Lower lobe of right lung (tissue), 2 donors: ENCODE measurements at places on chromosomes 2 and 18. TPM values are rescaled to one million over a fixed set of nuclear protein-coding genes. Genes with fewer than 3 reads are reported as not detected.
A peak's percentile ranks its signal among the peaks of the same experiment; 100 is the strongest.

GRCh38 chr2:202406445-202406978 is 30.4 kb downstream of the BMPR2 start:
- no peak overlapping the region for H3K4me3 ChIP-seq
- no peaks in the 10 kb centered on the region for H3K27me3 ChIP-seq
- H3K36me3 ChIP-seq, result no peaks in the 10 kb centered on the region
- no peak overlapping the region for H3K27ac ChIP-seq
- DNase-seq, result no peak

DNA sequence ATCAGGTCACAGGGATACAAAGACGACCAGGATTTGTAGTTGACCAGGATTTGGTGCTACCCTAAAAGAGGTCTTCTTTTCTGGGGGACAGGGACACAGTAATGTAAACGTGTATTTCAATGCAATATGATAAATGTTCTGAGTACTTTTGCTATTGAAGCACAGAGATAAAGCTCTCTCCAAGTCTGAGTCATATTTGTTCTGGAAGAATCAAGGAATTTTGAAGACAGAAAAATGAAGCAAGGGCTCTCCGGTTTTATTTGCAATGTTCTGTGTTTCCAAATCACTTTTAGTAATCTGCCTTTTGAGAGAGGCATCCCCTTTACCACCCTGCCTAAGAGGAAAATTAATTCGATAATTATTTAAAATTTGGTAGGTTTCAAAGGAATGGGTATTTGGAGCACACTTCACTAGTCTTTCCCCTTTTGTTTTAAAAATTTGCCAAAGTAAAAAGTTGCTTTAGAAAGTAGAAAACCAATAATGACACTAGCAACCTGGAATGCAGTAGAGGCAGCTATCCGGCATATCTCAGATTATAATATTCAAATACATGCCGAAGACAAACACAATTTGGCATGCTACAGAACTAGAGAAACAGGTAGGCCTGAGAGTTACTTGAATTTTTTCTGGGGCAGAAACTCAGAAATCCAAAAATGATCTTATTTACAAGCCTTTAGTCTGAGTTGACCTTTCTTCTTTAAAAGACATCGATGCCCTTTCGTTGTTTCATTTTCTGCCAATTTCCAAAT is 82.7 kb downstream of the MREG start:
- H3K27me3 ChIP-seq, result no peaks in the 10 kb centered on the region
- H3K27ac ChIP-seq, result peak overlapping the region; percentile 24
- no peak for DNase-seq
- H3K4me1 ChIP-seq, result peaks cover 10% of the 10 kb centered on the region
- H3K4me3 ChIP-seq, result peak overlapping the region; percentile 24
- H3K36me3 ChIP-seq, result no peaks in the 10 kb centered on the region

DNA sequence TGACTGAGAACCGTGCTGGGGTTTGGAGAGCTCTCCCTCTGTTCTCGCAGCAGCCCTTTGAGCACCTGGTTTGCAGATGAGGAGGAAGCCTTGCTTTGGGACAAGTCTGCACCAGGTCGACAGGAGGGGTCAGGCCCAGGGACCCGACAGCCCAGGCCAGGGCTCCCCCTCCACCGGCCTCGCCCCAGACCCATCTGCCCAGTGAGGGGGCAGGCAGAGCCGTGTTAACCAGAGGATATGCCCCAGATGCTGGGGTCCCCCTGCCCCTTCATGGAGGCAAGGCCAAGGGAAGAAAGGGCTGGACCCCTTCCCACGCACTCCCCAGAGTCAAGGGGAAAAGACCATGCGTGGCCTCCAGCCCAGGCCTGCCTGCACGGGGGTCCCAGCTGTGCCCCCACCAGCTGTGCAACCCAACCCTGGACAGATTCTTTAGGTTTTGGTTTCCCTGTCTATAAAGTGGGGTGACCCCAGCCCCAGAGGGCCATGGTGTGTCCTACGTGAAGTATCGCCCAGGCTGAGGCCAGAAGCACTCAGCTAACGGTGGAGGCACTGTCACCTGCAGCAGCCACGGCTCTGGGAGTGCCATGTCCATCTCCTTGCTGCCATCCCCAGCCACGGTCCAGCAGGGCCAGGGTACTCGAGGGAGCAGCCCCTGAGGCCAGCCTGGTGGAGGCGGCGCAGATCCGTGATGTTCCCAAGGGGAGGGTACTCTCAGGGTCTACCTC is 4.8 kb upstream of the SNED1 start:
- DNase-seq, result peak; percentile 41
- no peaks in the 10 kb centered on the region for H3K27me3 ChIP-seq
- no peak overlapping the region for H3K4me3 ChIP-seq
- peaks cover 58% of the 10 kb centered on the region for H3K4me1 ChIP-seq
- H3K27ac ChIP-seq, result no peak overlapping the region

DNA sequence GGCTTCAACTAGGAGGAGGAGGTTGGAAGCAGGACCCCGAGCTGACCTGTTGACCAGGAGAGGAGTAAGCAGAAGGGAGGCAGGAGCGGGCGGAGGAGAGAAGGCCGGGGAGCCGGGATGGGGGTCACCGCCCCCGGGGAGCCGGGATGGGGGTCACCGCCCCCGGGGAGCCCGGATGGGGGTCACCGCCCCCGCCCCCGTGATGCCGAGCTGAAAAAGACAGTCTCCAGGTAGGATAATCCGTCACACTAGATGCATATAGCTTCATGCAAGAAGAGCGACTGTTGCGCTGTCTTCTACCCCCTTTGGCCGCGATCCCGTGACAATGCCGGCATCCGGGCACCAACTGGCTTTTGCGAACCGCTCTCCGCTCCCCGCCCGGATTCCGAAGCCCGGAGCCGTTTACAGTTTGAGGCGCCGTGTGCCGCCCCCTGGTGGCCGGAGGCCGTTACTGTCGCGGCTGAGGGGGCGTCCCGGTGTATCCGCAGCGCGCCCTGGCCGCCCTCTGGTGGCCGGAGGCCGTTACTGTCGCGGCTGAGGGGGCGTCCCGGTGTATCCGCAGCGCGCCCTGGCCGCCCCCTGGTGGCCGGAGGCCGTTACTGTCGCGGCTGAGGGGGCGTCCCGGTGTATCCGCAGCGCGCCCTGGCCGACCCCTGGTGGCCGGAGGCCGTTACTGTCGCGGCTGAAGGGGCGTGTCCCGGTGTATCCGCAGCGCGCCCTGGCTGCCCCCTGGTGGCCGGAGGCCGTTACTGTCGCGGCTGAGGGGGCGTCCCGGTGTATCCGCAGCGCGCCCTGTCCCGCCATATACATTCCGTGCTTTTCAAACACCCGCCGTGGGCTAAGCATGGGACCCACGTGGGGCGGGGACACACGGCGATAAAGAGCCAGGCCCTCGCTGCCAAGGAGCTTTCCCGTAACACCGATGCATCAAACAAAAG is 89.6 kb downstream of the ACTR3 start:
- DNase-seq, result no peak
- H3K4me1 ChIP-seq, result no peaks in the 10 kb centered on the region
- no peaks in the 10 kb centered on the region for H3K27me3 ChIP-seq
- no peaks in the 10 kb centered on the region for H3K36me3 ChIP-seq
- H3K27ac ChIP-seq, result no peak overlapping the region

DNA sequence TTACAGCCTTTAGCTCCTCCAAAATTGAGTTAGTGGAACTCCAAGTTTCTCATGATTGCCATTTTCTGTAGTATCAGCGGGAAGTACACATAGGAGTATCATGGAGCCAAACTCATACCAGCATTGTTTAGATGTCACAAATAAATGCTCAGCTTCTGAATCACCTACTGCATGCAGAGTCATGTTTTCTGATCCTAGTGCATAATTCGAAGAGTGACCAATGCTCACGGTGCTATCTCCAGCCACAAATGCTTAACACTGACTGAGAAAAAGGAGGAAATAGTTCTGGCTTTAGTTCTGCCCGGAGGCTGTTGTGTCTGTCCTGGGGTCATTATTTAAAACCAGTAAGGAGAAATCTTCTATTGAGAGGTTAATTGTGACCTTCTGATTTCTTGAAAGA is 45.4 kb upstream of the LRATD1 start:
- no peak overlapping the region for H3K4me3 ChIP-seq
- H3K4me1 ChIP-seq, result no peaks in the 10 kb centered on the region
- no peaks in the 10 kb centered on the region for H3K27me3 ChIP-seq
- DNase-seq, result no peak
- no peaks in the 10 kb centered on the region for H3K36me3 ChIP-seq

DNA sequence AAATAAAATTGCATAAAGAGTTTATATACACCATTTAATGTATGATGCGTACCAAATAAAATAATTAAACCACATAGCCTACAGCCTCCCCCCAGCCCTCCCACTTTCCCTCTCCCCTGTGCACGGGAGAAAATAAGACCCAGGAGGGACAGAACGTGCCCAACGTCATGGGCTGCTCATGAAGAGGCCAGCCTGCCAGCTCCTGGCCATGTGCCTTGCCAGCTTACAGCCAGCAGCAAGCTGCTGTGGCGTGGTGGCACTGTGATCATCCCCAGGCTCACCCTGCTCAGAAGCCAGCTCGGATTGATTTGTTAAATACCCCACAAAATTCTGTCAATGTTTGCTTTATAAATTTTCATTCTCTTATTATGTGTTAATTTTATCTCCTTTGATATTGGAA is 7.6 kb downstream of the GPR148 start:
- H3K36me3 ChIP-seq, result no peaks in the 10 kb centered on the region
- no peak overlapping the region for H3K4me3 ChIP-seq
- no peaks in the 10 kb centered on the region for H3K4me1 ChIP-seq
- H3K27ac ChIP-seq, result no peak overlapping the region

DNA sequence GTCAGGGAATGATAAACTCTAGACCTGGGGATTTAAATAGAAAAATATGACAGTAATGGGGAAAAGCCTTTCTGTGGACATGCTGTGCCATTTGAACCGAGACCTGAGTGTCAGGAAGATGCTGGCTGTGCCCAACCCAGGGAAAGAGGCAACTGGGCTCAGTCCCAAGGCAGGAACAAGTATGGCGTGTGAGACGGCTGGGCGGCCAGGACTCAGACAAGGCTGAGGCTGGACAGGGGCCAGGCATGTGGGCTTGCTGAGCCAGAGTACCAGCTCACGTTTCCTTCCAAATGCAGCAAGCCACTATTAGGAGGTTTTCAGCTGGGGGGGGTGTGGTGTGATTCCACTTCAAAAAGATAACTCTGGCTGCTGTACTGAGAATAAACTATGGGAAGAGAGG is 92.4 kb downstream of the INPP5D start:
- H3K27me3 ChIP-seq, result no peaks in the 10 kb centered on the region
- no peak overlapping the region for H3K27ac ChIP-seq
- H3K4me1 ChIP-seq, result no peaks in the 10 kb centered on the region

GRCh38 chr18:58348517-58348916 is 280.4 kb downstream of the ALPK2 start:
- no peaks in the 10 kb centered on the region for H3K4me1 ChIP-seq
- no peak overlapping the region for H3K27ac ChIP-seq
- H3K36me3 ChIP-seq, result peaks cover 60% of the 10 kb centered on the region
- no peak overlapping the region for H3K4me3 ChIP-seq
- no peaks in the 10 kb centered on the region for H3K27me3 ChIP-seq

Gene SPEG
- total RNA-seq, result 6.5 TPM

GRCh38 chr2:144705328-144706245 is 185.7 kb upstream of the ZEB2 start:
- DNase-seq, result no peak
- H3K4me3 ChIP-seq, result no peak overlapping the region
- no peaks in the 10 kb centered on the region for H3K4me1 ChIP-seq
- H3K36me3 ChIP-seq, result no peaks in the 10 kb centered on the region

DNA sequence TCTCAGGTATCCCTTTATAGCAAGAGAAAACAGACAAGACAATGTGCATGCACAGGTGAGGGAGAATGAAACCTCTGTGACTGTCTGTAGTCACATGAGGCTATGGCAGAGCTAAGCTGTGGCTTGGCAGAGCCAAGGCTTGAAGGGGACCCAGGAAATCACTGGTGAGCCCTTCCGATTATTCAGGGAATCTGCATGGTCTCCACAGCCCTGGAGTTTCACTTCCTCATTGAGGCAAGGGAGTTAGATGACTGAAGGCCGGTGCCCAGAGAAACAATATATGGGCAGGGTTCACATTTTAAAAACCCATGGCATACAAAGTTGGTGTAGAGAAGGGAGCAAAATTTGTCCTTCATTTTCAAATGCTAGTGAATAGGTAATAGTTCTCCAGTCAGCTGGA is 144.4 kb upstream of the REV1 start:
- no peaks in the 10 kb centered on the region for H3K27me3 ChIP-seq
- H3K4me3 ChIP-seq, result no peak overlapping the region
- H3K27ac ChIP-seq, result no peak overlapping the region

DNA sequence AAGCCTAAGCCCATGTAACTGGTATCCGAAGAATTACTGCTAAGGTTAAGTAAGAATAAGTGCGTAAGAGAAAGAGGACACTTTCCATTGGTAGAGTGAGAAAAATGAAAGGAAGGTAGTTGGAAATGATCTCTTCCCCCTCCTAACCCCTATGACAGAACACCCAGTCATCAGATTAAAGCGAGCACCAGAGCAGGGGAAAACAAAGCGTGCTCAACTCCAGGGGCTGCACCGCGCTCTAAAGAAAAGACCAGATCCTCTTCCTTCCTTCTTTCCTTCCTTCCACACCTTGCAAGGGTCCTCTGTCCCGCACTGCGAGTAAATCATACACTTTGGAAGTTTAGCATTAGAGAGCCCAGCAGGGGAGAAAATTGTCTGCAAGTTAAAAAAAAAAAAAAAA is 971 bp upstream of the CDH7 start:
- peaks cover 11% of the 10 kb centered on the region for H3K4me1 ChIP-seq
- no peaks in the 10 kb centered on the region for H3K36me3 ChIP-seq
- peaks cover 30% of the 10 kb centered on the region for H3K27me3 ChIP-seq
- no peak overlapping the region for H3K27ac ChIP-seq
- no peak overlapping the region for H3K4me3 ChIP-seq

Gene ABCG5
- not detected for total RNA-seq
